Renal cortical epithelial cell (primary cell): ENCODE measurements at places on chromosomes 13 and 19. TPM values are rescaled to one million over a fixed set of nuclear protein-coding genes. Genes with fewer than 3 reads are reported as not detected.
A peak's percentile ranks its signal among the peaks of the same experiment; 100 is the strongest.

- DNase-seq = no peak
Measured at GRCh38 chr13:113272701-113273181, 24.3 kb upstream of the LAMP1 start.

DNA sequence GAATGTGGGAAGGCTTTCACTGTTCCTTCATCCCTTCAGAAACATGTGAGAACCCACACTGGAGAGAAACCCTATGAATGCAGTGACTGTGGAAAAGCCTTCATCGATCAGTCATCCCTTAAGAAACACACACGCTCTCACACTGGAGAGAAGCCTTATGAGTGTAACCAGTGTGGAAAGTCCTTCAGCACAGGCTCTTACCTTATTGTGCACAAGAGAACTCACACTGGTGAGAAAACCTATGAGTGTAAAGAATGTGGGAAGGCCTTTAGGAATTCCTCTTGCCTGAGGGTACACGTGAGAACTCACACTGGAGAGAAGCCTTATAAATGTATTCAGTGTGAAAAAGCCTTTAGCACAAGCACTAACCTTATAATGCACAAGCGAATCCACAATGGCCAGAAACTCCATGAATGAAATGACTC lies 18.6 kb downstream of the ZNF177 start:
- DNase-seq = no peak

- DNase-seq = no peak
Measured at GRCh38 chr13:51113969-51114368, 2.9 kb upstream of the C13orf42 start.

- no peak for DNase-seq
Measured at GRCh38 chr19:36032251-36033104, at the start of gene CLIP3. TSS of gene CLIP3 (minus strand) at chr19:36032873. CDS start at chr19:36032357, 516 bp downstream.

DNA sequence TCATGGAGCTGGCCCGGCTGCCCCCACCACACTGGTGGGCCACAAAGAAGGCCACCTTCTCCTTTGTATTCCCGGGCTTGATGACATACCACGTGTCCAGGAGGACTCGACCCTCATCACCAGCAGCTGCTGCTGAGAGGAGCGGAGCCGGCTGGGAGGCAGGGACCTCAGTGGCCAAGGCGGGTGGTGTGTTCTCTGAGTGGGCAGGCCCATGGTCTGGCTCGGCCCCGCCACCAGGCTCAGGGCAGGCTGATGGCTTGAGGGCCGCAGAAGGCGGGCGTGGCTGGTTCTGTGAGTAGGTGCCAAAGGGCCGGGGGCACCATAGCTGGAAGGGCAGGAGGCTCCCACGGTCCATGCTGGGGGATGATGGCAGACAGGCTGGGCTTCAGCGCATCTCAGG lies 17.6 kb downstream of the FBXO46 start:
- no peak for DNase-seq

DNA sequence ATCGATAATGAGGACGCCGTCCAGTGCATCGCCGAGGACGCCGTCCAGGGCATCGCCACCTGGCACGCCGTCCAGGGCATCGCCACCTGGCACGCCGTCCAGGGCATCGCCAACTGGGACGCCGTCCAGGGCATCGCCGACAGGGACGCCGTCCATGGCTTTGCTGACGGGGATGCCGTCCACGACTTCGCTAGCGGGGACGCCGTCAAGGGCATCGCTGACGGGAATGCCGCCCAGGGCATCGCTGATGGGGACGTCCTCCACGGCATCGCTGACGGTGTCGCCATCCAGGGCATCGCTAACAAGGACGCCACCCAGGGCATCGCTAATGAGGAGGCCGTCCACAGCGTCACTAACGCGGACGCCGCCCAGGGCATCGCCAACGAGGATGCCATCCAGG lies 946.5 kb downstream of the TUBA3C start:
- no peak for DNase-seq

GRCh38 chr19:19468424-19469050 lies 46.8 kb downstream of the TSSK6 start:
- no peak for DNase-seq

- DNase-seq = no peak
Measured at GRCh38 chr13:41813426-41813825, 147.5 kb downstream of the VWA8 start.

- no peak for DNase-seq
Measured at GRCh38 chr13:36839981-36840380, 21.0 kb downstream of the RFXAP start.

DNA sequence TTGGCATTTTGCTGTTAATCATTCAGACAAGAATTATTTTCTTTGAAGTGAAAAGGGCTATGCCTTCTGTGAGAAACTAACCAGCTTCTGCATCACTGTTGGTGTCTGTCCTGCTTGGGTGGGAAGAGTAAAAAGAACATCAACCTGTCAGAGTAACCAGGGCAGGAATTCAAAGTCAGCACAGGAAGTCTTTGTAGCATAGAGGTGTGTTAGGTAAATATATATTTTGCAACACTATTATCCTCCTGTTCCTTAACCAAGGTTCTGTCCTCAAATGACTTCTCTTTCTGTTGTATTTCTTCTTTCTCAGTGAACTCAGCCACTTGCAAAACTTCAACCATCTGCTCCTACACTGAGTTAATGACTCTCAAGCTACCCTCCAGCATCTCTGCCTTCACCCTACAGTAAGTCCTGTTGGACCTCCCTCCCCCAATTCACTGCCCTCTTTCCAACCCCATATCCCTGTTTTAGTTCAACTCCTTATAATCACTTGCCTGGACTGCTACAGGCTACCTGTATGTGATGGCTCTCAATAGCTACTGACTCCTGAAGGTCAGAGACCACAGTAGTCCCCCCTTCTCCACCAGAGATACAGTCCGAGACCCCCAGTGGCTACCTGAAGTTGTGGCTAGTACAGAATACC lies 49.9 kb downstream of the SMAD9 start:
- DNase-seq = peak; percentile 39

PTGER1 gene
- 0.85 and 5.0 TPM in 2 replicates for total RNA-seq

TMEM59L gene
- 0.40 TPM in 1 of 2 replicates, not detected in the other for total RNA-seq

ANKLE1 gene
- 0.52 and 1.1 TPM in 2 replicates for total RNA-seq
